ENCODE measurements at places on chromosomes 16 and 17.

DNA sequence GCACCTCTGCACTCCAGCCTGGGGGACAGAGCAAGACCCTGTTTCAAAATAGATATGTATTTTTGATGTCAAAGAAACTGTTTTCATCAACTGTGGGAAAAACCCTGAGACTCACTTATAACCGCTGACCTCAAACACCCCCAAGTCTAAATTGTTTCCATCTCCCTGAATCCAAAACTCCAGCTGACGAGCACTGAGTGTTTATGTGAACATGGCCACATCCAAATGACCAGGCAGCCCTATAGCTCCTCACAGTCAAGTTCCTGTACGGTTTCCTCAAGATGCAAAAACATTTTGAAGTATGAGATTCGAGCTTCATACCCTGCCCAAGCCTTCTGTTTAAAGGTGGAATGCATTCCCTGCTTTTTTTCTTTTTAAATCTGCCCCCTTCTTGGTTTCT is 45.3 kb upstream of the ZCCHC14 start:
- no peak for DNase-seq

- peak; percentile 18 for DNase-seq
These were observed 30.4 kb downstream of the COX4I1 start for GRCh38 chr16:85829751-85830445.

- DNase-seq, result no peak
These were observed 16.9 kb downstream of the TRIM25 start for GRCh38 chr17:56896968-56897359.

- no peak for DNase-seq
These were observed at the start of gene EPX for GRCh38 chr17:58192612-58193011. EPX (plus strand) TSS chr17:58192726; CDS start chr17:58192847, 121 bp downstream.

- no peak for DNase-seq
These were observed 1.3 kb downstream of the CDH13 start for GRCh38 chr16:82628088-82628423.
